Activated T-helper 2 cell treated with anti-CD3 and anti-CD28 coated beads, Interferon-gamma antibody, Interleukin-2, Interleukin-4, amounts not matched to agents 10 μg/mL and 5 μg/mL and 100 μg/mL, durations not matched to agents 14 hours and 24 hours and 36 hours (primary cell): ENCODE measurements at places on chromosomes 7 and 10.
A peak's percentile ranks its signal among the peaks of the same experiment; 100 is the strongest.

DNA sequence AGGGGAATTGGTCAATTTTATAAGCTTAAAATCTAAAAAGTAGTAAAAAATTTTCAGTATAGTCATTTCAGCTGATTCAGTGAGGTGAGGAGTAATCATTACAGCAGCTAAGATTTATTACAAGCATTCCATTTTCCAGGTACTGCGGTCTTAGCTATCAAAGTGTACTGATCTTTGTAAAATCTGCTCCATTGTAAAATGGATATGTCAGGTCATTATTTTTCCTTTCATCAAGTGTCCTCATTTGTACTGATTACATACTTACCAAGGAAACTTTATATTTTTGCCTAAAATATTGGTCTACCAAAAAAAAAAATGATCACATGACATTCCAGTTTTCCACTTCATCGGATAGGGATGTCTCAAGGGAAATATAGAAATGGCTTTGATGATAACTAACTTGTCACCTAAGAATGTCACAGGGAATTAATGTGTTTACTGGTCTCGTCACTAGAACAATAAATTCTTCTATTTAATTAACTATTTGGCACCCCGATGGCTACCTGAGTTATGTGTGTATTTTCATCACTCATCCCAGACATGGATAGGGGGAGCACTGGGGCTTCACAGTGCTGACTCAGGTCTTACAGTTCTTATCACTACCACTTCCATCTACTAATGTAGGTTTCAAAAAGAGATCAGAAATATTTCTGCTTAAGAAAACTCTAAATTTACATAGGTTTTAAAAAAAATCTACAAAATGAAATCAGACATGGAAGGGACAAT is 948.4 kb downstream of the PCDH15 start:
- no peak for DNase-seq

GRCh38 chr10:79400146-79401004 is 45.0 kb downstream of the ZCCHC24 start:
- peak; percentile 40 for DNase-seq

DNA sequence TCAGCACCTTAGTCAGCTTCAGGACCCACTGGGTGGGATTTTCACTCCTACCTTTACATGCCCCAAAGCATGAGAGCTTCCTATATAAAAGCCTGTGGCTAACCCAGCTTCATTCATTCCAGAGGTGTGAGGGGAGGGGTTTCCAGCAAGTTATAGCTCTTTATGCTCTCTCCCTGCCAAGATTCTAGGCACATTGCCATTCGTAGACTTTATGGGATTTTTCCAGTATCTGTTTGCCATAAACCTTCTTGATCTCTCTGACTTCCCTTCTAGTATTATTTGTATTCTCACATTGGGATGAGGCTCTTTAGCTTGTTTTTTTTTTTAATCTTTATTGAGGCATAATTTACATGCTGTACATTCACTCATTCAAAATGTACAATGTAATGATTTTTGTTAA is 67.5 kb downstream of the POU6F2 start:
- DNase-seq, result no peak

GRCh38 chr7:131640686-131641085 is 84.3 kb upstream of the PODXL start:
- DNase-seq, result no peak

DNA sequence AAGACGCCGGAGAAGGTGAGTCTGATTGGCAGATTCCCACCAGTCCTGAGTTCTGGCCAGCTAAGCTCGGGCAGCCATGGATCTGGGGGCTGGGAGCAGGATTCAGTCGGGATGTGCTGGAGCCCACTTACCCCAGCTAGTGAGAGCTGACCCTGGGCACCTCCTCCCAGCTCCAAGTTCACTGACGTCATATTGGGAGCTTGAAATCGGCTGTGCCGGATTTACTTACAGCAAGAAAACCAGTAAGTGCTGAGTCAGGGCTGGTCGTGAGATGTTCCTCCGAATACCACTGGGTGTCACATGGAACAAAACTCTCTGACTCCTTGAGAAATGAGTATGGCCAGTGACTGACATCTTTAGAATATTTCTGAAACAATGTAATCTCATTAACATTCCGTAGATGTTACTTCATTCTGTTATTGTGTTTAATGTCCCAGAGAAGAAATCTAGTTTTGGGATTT is 621.2 kb downstream of the SDK1 start:
- DNase-seq, result no peak

DNA sequence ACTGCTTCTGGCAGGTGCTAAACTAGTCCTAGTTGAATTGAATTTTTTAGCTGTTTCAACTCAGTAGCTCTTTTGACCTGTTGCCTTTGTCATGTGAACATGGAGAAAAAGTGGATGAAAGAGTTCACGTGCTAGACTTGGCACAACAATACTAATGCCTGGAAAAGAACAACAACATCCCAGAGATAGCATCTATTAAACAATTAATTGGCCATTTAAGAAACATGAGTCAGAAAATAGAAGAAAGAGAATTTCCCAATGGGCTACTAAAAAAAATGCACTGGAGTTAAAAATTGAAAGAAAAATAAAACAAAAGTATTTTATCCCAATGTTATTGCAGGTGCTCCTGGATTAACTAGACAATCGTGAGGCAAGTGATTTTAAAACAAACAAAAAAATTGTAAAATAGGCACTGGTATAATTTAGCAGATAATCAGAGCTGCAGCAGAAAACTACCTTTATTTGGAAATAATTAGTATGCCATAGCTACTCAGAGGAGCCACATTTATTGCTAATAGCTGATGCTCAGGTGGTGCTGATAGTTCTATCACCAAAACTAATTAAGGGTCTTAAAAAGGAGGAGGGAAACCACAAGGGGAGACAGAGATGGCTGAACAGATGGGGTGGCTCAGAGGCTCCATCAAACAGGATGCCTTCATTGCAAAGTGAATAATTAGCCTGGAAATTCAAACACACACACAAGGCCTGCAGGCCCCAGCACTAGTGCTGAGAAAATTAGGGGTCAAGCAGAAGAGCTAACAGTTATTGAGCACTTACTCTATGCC is 17.6 kb downstream of the CCDC71L start:
- no peak for DNase-seq

DNA sequence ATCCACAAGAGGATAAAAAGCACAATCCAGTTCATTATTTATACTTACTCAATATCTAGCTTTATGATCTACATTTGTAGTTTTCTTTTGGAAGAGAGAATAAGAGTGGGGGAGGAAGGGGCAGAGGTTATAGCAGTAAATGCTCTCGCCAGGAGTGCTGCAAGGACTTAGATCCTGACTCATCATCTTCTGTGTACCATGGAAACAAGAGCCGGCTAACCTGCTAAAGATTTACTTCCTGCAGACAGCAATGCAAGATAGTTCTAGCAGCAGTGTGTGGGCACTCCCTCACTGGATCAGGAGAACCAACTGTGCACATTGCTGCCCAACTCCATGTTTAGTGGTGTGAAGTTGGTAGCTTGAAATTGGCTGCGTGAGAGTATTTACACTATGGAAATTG is 47.7 kb upstream of the TRIL start:
- no peak for DNase-seq

DNA sequence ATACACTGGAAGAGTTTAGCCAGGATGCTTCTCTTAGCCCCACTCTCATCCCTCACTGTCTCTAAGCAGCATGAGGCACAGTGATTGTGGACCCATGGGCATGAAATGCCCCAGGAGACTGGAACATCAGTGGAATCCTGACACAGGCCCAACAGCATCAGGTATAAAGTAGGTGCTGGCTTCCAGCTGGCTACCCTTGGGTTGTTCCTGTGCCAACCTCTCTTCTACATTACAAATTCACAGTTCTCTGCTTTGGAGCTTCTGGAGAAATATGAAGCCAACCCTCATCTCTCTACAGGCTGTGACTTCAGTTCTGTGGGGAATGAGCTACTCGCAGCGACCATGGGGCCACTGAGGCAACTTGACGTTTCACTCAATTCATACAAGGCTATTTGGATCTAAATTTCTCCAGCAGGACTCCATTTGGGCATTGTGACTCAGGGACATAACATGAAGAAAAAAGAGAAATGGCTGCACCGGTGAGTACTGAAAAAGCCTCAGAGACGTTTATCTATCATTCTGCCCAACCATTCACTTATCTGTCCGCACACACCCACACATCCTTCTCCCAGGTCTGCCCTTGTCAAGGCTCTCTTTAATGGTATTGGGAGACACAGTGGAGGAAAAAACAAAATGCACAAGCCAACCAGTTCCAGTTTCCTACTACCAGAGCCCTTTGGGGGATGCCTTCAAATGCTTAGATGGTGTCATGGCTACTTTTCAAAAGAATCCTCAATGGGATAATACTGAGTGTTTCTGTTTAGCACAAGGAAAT is 35.4 kb upstream of the TM9SF3 start:
- no peak for DNase-seq

GRCh38 chr10:103836861-103837260 is 18.5 kb downstream of the SH3PXD2A start:
- no peak for DNase-seq

DNA sequence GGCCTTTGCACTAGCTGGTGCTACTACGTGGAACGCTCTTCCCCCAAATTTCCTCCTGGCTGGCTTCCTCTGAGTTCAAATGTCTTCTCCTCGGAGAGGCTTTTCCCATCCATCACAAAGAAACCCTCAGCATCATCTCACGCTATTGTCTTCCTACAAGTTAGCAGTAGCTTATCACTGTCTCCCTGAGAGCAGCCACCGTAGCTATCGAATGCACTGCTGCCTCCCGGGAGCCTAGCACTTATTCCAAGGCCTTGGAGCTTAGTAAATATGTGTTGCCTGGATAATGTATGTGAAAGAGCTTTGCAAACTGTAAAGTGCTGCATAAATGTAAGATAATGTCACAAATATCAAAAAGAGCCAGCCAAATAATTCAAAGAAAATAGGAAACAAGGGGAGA is 124.4 kb downstream of the KCNMA1 start:
- DNase-seq, result no peak

- DNase-seq, result no peak
Measured at GRCh38 chr7:155553871-155554270, 7.5 kb upstream of the CNPY1 start.

DNA sequence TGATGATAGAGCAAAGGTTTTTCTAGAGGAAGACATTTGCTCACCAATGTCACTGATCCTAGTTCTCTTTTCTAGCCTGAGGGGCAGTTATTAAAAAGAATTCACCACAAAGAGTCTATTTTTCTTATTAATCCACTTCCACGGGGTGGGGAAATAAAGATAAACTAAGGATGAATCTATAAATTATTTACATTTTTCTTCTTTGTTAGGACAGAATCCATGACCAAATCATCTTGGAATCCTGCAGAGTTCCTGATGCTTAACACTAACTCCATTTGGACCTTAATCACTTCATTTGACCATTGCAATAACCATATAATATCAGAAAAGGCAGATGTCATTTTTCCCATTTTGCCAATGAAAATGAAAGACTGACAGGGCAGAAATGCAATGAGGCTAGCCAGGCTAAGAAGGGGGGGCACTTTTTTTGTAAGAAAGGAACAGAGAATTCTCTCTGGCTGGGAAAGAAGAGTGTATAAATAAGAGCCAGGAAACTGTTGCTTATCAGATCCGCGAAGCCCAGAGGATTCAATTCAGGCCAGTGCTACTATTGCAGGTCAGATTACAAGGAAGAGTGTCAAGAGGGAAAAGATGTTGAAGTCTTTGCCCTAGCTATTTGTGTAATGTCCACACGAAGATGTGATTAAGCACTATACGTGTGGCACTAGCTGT is 433.2 kb downstream of the TNS3 start:
- DNase-seq, result no peak

GRCh38 chr7:47087866-47088265 is 494.0 kb downstream of the TNS3 start:
- no peak for DNase-seq

DNA sequence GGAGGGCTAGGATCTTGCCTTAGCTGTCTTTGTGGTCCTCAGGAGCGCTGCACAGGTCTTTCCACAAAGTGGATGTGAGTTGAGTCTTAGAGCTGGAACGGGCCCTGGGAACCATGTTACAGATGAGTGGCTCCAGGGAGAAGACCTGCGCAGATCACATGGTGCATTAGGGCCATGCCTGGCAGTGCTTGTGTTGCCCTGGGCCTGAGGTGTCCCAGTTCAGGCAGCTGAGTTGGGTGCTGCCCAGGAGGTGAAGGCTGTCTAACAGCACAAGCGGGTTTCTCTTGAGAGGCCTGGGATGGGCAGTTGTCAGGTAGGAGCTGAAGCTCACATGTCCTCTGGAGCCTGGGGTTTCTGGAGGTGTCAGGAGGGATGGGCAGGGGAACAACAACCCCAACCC is 33.7 kb upstream of the ANKRD2 start:
- DNase-seq, result no peak

- DNase-seq, result no peak
Measured at GRCh38 chr7:3882782-3883181, 581.7 kb downstream of the SDK1 start.

GRCh38 chr10:110638319-110638718 is 5.8 kb upstream of the RBM20 start:
- DNase-seq, result no peak

DNA sequence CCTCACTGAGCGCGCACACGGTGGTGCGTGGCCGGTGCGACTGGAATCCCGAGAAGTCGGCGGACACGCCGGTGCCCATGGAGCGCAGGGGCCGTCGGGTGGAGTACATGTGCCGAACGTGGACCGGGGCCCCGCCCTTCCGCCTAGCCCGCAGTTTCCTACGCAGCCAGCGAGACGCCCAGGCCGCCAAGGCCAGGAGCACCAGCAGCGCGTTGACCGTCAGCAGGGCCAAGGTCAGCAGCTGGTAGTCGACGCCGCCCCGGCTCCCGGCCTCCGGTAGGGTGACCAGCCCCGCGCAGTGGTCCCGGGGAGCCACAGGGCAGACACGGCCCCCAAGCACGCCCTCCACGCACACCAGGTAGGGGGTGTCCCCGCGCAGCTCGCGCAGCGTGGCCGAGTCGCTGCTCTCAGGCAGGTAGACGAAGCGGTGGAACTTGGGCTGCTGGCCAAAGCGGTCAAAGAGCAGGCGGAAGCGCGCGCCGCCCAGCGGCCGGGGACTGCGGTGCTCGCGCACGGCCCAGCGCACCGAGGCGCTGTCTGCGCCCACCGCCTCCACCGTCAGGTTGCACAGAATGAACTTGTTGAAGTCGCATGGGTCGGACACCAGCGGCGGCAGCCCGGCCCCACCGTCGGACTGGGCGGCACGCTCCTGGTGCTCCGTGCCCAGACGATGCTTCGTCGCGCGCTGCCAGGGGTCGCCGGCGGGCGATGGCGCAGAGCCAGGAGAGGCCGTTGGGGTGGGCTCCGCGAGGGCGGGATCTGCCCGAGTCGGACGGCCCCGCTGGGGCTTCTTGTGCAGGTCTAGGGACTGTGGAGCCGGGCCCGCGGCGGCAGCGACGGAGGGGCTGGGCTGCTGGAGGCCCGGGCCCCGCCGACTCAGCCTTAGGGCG is 2.2 kb downstream of the TRIL start:
- no peak for DNase-seq

DNA sequence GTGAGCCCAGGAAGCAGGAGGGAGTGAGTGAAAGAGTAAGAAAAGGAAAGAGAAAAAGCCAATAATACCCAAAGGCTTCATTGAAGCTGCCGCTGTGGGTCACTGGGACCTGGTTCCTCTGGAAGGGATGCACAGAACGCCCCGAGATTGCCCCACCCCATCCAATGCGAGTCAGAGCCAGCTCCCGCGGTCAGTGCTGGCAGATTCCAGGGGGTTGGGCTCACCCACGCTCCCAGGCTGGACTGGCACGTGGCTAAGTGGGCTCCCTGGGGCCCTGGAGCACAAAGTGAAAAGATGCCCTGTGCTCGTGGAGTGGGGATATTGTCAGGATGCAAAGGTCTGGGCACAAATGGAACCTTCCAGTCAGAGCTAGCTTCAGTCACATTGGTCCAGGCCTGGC is 117.0 kb downstream of the OAT start:
- no peak for DNase-seq

- no peak for DNase-seq
Measured at GRCh38 chr7:18504965-18505364, 9.4 kb downstream of the HDAC9 start.

GRCh38 chr7:6558837-6559236 is 7.6 kb upstream of the GRID2IP start:
- DNase-seq, result no peak
